ENCODE measurements at places on chromosomes 11 and 22.

GRCh38 chr11:117868815-117869561, 7.5 kb downstream of the FXYD6 start:
- peak; percentile 67 for DNase-seq

- no peak for DNase-seq
Observed at GRCh38 chr11:1089738-1090599, 15.3 kb downstream of the MUC2 start.

DNA sequence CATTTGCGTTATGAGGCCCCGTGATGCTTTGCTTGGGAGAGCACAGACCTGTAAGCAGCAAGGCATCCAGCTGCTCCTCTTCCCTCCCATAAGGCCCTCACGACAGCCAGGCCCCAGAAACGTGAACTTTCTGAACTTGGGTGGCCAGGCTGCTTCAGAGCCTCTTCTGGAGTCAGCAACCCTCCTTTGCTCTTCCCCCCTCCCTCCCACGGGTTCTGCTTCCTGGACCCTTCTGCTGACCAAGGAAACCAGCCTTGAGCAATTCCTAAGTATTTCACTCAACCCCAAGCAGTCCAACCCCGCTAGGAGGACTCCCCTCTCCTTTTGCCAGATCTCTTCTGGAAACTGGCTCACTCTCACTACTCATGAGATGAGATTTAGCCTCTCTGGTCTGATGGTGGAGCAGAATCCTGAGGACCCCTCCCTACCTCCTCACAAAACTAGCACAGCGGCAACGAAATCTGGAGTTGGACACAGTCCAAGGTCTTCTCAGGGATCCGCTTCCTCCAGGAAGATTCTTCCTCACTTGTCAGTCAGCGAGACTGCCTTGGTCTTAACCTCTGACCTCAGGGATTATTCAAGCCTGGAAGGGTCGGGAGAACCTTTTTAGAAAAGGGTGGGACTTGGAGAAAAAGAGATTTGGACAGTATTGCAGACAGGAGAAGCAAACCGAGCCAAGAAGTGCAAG, 86.2 kb downstream of the UBASH3B start:
- DNase-seq = no peak

- DNase-seq = no peak
Observed at GRCh38 chr22:25352294-25352680, 132.8 kb downstream of the CRYBB2 start.

- DNase-seq = no peak
Observed at GRCh38 chr11:119117004-119117706, 4.2 kb upstream of the HINFP start.

GRCh38 chr11:35262056-35262455, 123.1 kb downstream of the CD44 start:
- DNase-seq = no peak

DNA sequence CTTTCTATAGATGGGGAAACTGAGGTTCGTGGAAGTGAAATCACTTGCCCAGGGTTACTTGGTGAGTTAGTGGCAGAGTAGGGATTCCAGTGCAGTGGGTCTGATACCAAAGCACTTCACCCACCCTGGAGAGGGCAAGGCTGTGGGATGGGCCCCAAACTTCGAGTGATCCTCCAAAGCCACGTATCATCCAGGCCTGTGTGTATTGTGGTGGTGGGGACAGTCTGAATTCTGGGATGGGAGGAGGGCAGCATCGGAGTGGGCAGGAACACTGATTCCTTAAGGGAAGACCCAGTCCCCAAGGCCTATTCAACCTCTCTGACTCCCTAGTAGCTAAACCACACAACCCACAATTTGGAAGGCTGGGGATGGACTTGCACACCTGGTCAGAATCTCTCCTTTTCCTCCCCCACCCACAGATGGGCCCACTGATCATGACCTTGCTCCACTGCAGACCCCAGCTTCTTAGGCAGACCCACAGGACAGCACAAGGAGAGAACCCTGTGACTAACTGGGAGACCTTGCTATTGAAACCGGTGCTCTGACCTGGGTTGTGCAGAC, 11.5 kb downstream of the TMPRSS13 start:
- DNase-seq = no peak

DNA sequence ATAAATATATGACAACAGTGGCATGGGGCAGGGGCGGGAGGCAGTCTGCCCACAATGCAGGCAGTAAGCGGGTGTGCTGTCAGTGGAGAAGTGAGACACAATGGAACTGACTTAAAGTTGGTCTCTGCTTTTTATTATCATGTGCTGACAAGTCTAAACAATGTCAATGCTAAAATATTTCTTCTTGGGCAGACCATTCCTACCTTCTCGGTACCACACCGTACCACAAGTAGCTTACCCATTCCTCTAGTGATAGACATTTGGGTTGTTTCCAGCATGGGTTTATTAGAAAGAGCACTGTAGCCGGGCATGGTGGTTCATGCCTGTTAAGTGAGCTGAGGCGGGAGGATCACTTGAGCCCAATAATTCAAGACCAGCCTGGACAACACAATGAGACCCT, 2.6 kb upstream of the CHADL start:
- no peak for DNase-seq

GRCh38 chr11:69718147-69718546, 14.3 kb upstream of the FGF19 start:
- DNase-seq = peak; percentile 85

DNA sequence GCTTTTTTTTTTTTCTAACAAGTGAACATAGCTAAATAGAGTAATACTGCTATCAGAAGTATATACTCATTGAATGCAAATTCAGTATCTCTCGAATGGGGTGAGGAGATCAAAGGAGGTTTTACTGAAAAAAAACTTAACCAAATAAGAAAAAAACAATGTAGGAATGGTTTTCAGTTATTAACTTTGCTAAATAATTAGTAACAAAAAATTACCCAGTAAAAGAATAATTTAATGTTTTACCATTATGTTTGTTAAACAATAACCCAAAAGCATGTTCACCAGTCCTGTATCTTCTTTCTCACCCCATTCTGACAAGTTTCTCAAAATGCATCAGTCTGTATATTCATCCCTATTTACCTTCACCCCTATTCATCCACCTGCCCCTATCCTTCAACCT, 22.6 kb upstream of the CTSC start:
- no peak for DNase-seq

DNA sequence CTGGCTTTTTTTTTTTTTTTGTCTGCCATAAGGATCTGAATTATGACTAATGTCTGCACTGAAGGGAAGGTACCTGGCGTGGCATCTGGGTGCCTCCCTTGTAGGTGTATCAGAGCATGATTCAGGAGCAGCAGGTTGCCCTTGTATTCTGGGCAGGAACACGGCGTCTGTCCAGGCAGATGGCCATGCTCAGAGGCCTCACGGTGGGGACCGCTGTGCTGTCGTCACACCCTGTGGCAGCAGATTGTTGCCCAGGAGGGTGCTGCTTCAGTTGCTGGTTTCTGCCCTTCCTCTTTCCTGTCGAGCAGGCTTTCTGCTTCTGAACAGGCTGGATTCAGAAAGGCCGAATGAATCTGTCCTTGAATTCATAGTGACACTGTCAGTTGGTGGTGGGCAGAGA, 11.0 kb downstream of the ZNRF3 start:
- DNase-seq = no peak

- peak; percentile 55 for DNase-seq
Observed at GRCh38 chr11:111308140-111308539, 9.8 kb downstream of the POU2AF3 start.

DNA sequence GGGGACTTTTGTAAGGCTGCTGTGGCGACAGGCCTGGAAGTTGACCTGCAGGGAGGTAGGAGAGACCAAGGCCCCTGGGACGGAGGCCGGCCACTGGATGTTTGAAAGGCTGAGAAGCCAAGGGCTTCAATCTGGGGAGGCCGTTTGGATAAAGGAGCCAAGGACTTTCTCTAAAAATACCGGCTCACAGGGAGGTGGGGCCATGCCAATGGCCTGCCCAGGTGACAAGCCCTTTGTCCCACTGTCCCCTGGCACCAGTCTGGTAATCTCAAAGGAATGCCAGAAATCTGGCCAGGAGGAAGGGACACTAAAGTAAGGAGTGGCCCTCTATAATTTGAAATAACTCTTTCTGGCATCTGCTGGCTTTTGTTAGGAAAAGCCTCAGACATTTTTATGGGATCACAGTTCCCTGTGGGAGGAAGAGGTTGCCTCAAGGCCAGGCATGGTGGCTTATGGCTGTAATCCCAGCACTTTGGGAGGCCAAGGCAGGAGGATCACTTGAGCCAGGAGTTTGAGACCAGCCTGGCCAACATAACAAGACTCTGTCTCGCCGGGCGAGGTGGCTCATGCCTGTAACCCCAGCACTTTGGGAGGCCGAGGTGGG, 1.9 kb upstream of the CHKA start:
- no peak for DNase-seq

GRCh38 chr11:76670485-76671236, at the start of gene LRRC32:
LRRC32 (minus strand) TSS chr11:76670747; CDS start chr11:76665954, 4,793 bp downstream.
- DNase-seq = no peak

GRCh38 chr11:45560913-45561281, 104.5 kb downstream of the CHST1 start:
- no peak for DNase-seq

DNA sequence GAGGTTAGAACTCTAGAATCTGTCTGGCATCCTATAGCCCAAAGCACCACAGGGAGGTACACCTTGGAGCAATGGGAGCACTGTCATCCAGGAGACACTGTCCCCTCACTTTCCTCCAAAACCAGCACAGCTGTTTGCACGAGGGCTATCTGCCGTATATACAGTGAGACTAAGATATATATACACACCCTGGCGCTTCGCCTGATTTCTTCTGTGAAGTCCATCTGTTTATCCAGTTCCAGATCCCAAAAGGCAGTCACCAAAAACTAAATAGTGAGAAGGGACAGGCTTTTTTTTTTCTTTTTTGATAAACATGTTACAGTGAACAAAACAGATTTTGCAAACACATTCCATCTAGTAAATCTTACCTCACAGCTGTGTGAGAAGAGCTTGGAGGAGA, 68.5 kb downstream of the ARFGAP2 start:
- DNase-seq = no peak

GRCh38 chr11:13878077-13878476, 84.4 kb upstream of the SPON1 start:
- no peak for DNase-seq

DNA sequence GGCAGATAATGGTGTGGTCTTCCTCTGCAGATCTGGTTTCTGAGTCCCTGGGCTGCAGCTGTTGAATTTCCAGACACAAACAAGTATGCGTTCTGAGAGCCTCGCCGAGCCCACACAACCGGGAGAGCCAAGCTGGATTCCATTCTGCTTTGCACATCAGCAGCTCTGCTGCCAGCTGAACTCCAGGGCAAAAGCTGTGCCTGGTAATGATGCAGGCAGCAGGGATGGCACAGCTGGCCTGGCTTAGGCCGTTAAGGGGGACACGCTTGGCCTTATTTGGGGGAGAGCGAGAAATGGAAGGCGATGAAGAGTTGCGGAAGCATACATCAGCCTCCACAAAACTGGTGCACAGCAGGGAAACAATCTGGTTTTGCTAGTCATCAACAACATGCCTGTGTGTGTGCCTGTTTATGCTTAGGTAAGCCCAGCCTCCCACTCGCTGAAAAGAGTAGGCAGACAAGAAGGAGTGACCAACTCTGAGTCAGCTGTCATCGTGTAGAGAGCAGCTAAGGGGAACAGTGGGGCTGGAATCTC, 25.1 kb downstream of the ADAMTS8 start:
- DNase-seq = no peak

- no peak for DNase-seq
Observed at GRCh38 chr11:78201096-78201818, 12.5 kb downstream of the USP35 start.

DNA sequence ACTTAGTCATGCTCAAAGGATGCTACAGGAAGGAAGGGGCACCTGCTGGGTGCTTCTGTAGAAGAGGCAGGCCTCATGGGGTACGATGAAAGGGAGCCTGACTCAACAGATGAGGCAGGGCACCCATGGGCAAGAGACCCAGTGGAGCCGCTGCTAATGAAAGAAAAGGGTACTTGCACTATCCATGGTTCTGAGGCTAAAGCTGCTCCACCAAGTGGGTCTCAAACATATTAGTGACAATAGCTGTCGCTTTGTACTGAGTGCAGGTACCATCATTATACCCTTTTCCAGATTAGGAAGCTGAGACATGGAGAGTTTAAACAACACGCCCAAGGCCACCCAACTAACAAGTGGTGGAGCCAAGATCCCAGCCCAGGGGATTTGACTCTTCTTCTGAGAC, 127.5 kb upstream of the SERPIND1 start:
- no peak for DNase-seq

DNA sequence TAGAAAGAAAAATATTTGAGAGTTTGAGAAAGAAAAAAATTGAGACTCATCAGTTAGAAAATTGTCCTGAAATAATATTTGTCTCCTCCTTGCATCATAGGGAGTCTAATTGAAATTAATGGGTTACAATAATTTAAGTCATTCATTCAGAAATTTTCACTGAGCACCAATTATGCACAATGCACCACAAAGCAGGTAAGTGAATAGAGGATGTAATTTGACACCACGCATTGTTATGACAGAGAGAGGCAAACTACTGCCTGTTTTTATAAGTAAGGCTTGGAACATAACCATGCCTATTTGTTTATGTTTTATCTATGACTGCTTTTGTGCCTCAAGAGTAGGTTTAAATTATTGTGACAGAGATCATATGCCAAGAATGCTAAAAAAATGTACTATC, 537.9 kb upstream of the FAT3 start:
- DNase-seq = no peak

DNA sequence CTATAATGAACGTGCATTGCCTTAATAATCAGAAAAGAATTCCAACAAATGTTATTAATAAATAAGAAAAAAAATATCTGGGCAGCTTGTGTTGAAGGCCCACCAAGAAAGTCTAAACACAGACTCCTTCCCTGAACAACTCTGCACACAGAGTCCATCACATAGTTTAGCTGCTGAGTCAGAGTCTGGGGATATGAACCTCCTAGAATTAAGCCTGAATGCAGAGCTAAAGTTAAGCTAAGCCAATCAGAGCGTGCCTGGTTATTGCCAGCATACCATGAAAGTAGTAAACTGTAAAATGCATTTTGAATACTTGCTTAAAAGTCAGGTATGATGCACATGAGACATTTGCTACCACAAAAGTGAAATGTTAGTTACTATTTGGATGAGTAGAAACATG, 25.6 kb upstream of the TENM4 start:
- no peak for DNase-seq

- DNase-seq = no peak
Observed at GRCh38 chr11:34706709-34707461, 86.0 kb downstream of the EHF start.

DNA sequence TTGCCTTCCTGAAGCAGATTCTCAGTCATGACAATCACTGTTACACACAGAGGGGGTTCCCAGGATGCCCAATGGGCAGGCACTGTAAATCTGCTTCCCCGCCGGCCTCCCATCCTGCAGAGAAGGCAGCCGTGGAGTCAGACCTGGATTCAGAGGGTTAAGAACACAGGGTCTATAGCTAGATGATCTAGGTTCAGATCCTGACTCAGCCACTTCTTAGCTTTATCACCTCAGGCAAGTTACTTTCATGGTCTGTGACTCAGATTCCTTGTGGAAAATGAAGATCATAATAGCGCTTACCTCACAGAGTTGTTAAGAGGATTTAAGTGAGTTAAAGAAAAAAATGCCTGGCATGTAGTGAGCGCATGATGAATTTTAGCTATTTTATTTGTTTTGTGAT, 95.9 kb downstream of the TIMP3 start:
- DNase-seq = no peak

Data from NCI-H2107 (cell line).